ENCODE measurements at places on chromosomes 16 and 17. TPM values are rescaled to one million over a fixed set of nuclear protein-coding genes. Genes with fewer than 3 reads are reported as not detected.

Gene NOD2
- total RNA-seq = 4.3 TPM

Gene HBZ
- not detected for total RNA-seq

Gene APOH
- not detected for total RNA-seq

Gene TAT
- total RNA-seq = 0.13 TPM

DNA sequence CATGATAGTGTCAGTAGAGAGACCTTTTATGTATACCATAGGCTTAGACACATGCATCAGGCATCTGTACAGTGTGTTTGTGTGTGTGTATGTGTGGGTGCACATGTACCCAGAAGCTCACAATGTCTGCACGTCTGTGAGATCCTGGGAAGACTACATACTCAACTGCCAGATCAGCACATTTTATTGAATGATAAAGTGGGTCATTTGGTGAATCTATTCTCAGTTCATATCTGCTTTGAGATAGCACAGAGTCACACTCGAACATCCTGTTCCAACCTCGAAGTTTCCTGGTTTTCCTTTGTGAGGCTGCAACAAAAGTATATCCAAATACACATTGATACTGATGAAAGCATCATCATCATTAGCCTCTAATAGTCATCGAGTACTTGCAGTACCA lies 63.6 kb downstream of the MAF start:
- DNase-seq = no peak

GRCh38 chr17:41527063-41528023 lies 765 bp downstream of the KRT19 start:
- no peak for DNase-seq

DNA sequence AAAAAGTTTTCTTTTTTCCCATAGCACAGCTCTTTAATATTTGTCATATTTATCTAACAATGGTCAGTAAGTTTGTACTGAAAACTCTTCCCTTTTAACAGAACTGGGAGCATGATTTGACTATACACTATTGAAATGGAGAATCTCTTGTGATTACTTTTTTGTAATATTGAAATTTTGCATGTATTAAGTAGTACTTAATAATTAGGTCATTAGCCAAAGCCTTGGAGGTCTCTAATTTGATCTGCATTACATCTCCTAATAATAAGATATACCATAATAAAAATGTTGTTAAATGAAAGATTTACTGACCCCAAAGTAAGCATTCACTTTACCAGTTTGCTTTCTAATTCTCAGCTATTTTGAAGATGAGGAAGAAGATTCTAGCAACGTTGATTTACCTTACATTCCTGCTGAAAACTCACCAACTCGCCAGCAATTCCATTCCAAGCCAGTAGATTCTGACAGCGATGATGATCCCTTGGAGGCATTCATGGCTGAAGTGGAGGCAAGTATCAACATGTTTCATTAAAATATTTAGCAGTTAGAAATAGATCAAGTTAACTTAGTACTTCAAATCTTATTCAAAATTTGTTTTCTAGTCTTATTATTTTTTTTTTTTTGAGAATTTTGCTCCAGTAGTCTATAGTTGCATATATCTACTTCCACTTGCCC lies 18.2 kb downstream of the DDX42 start:
- no peak for DNase-seq

- no peak for DNase-seq
Measured at GRCh38 chr17:3907483-3908216, 8.6 kb downstream of the P2RX1 start.

GRCh38 chr16:17408296-17408695 lies 62.5 kb downstream of the XYLT1 start:
- no peak for DNase-seq

DNA sequence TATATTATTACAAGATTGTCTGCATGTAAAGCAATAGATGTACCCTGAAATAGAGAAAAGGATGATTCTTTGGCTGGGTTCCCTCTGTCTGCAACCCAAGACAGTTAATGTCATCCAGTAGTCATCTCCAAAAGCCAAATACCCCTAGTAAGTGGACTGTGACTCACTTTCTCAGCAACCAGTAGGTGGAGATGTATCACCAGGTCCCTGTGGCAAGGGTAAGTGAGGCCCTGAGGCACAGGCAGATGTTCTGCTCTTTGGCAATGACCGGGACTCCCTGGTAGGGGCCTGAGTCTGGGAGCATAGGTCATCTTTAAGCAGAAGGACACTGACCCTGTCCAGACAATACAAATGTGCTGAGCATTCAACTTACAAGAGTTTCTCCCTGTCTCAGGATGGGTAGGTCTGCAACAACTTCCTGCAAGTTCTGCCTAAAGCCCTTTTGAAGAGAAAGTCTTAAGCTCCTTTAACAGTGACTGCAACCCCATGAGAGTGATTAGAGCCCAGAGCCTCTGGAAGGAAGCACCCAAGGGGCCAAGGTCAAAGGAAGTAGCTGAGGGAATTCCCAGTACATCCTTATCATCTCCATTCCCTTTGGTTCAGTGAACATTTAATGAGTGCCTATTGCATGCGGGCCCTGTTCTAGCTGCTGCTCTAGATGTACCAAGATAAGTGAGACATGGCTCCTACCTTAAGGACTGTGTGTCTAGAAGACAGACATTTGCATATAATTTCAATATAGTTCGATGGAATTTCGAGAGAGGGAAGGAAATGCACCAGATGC lies 31.9 kb downstream of the PMP22 start:
- no peak for DNase-seq

GRCh38 chr17:69669441-69670178 lies 255.1 kb downstream of the MAP2K6 start:
- no peak for DNase-seq

DNA sequence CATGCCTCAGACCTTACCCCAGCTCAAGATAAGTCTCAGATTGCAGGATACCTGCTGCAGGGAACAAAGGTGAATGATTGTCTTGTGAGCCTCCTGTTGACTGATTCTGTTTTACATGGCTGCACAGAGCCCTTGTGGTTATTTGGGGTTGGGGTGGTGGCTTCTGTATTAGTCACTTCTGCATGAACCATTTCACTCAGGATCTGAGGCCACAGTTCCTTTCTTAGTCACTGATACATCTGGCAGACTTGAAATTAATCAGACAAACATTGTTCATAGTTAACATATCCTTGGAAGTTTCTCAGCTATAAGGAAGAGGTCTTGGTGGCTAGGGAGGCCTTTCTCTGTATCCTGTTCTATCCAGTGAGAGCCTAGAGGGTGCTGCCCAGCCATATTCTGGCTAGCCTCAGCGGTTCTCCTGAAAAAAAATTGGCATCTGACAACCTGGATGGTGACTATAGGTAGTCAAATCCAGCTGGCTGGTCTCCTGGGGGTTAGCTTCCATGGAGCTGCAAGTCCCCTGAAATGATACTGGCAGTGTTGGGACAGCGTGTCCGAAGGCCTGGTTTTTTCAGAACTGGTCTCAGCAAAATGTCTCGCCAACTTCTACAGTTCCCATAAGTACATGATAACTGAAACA lies 8.4 kb upstream of the PLK1 start:
- no peak for DNase-seq

DNA sequence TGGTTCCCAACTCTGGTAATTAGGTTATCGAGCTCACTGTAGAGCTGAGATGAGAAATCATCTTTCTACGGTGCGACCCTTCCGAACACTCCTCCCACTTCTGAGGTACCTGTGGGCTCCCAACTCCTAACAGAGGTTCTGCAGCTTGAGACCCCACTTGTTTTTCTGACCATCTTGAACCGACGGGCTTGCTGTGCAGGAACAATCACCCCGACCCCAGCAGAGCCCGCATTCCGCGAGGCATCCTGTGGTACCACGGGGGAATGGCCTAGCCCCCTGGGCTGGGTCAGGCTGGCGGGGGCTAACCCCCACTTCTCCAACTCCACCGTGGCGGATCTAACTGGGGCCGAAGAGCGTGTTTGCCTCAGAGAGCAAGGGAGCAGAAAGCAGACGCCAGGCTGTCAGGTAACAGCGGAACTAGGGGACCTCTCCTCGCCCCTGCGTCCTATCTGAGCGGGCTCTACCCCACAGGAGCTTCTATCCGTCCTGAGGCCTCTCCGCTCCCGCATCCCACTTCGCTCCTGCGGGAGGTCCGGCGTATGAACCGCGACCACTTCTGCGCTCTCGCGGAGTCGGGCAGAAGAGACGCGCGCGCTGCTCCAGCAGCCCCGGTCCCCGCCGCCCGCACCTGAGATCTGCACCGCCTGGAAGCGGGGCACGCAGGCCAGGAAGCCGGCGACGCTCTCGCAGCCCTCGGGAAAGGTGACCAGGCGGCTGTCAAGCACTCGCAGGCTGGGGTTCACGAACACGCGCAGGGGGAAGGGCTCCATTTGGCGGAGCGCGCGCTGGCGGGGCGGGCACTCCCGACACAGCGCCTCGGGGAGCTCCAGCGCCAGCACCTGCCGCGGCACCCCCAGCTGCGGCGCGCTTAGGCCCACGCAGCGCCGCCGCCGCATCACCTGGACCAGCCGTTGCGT lies 761 bp downstream of the PDF start:
- peak; percentile 61 for DNase-seq

DNA sequence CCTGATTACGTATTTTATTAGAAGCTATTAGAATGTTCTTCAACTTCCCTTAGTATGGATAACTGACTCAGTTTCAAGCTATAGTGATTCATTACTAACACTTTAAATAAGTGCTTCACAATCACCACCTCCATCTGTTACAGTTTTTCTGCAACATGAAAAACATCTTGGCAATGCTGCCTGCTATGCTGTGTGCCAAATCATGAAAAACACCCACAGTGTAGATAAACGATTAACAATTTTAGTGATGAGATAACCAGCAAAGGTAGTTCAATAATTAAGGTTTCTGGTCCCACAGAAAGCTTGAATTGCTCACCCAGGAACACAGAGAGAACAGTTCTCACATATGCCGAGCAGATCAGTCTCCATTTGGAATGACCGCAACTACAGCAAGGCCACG lies 51.4 kb upstream of the SLC25A19 start:
- no peak for DNase-seq

- no peak for DNase-seq
Measured at GRCh38 chr17:76968707-76969597, 100.7 kb downstream of the MGAT5B start.

- peak; percentile 61 for DNase-seq
Measured at GRCh38 chr16:87463722-87464690, 28.8 kb downstream of the ZCCHC14 start.
